Coronary artery (tissue), 2 donors: ENCODE measurements at places on chromosomes 3 and 15.

- DNase-seq: no peak
These were observed 61.1 kb downstream of the TIPARP start for GRCh38 chr3:156735471-156735870.

DNA sequence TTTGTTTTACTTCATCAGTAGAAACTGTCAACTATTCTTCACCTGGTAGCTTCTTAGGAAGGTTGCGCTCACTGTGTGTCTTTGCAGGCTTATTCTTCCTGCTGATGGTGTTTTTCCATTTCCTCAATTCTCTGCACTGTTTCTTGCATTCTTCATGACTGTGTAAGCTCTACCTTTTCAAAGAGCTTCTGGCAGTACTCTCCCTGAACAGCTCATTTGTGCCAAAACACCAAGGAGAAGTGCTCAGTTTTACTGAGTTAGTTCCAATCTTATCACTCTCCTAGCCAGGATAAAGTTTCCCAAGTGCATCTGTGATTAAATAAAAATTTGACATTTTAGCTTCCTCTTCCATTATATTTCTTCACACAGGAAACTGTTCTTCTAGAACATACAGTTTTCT, 339.8 kb downstream of the EPHA3 start:
- DNase-seq: no peak

DNA sequence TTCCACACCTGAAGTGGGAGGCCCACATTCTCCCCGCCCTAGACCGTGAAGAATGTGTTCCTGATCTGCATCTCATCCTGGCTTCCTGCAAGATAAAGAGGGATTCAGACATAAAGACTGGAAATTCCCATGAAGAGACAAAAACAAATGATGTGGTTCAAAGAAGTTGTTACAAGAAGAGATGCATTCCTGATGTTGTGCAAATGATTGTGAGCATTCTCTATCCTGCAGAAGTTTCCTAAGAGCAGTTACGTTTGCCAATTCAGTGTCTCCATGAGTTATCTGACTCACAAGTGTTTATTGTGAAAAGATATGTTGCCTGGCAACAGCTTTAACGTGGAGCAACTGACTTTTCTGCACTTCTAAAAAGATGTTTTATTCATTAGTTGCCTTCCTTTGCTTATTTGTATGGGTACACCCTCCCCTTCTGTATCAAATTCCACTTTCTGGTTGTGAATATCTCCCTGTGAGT, 107.8 kb downstream of the ZIC4 start:
- DNase-seq: no peak

DNA sequence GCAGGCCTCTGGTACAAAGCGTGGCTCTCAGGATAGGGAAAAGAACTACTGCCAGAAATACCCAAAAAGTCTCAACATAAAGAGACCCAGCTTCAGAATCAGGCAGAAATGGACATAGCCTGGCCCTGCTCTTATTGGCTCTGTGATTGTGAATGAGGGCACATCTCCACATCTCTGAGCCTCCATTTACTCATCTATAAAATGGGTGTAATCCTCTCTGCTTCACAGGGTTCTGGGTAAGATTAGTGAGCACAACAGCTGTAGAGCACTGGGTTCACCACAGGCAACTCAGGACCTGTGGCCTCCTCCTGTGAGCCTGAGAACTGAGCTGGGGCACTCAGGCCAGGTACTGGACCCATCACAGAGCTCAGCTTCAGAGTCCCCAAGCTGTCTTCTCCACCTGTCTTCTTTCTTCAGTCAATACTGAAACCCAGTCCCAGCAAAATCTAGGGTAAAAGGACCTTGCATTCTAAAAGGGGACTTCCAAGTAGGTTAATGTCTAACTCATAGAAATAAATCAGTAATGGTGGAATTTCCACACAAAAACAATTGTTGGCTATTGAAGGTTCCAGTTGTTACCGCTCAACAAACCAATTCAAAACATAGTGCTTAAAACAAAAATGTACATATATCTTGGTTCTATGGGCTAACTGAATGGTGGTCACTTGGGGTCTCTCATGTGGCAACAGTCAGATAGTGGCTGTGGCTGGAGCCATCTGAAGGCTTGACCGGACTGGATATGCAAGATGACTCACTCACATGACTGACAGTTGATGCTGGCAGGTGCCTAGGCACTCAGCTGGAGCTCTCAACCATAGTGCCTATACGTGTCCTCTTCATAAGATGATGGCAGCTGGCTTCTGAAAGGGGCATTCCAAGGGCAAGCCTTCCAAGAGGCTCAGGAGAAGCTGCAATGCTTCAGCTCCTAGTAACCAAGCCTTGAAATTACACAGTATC, 47.3 kb downstream of the TRIM42 start:
- no peak for DNase-seq

DNA sequence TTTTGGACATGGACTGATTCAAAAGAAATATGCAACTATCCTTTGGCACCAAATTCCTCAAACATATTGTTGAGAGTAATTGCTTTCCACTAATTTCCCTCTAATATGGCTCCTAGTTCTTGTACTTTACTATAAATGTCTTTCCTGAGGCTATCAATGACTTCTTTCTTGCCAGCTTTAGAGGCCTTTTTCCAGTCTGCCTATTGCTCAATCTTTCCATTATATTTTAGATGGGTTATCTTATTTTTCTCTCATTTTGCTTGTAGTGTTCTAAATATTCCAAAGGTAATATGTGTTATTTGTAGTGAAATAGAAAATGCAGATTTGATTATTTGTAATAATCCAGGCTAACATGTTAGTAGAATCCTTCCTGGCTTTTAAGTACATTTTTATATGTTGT, 11.5 kb upstream of the TEX9 start:
- no peak for DNase-seq

DNA sequence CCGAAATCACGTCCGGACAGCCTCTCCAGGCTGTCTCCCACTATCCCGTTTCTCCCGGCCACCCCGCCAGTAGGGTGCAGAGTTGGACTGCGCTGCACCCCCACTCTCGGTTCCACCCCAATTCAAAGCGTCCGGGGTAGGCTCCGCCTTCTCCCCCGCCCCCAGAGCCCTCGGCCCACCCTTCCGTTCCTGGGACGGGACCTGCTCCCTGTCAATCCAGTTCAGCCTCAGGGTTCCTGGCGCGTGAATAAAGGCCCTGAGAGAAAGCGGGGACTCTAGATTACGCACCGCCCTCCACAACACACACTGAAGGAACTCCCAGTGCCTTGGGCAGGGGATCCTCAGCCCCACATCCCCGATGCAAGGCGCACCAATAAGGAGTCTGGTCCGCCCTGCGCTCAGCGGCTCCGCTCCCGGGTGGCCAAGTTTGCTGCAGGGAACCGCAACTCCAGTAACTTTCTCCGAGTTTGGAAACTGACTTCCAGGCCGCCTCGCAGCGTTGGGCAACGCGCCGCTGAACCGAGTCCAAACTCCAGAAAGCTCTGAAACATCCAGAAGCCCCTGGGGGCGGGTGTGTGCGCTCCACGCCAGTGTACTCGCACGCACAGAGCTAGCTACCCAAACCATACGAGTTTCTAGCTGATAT, 1.9 kb downstream of the ADAMTS9 start:
- DNase-seq: peak; percentile 97

DNA sequence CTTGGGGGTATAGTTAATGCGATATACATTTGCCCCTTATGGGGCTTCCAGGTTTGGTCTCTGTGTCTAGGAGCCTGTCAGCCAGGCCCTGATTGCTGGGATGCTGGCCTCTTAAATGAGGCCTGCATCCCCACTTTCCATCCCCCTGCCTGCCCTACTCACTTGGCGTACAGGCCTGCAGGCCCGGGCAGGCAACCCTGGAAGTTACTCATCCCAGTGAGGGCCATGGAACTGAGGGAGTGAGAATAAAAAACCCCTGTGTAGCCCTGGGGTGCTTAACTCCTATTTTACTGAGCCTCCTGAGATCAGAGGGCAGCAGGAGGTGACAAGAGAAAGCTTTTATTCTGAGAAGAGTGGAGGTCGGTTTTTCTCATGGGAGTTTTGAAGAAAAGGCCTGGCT, 2.0 kb downstream of the DISP2 start:
- DNase-seq: no peak

DNA sequence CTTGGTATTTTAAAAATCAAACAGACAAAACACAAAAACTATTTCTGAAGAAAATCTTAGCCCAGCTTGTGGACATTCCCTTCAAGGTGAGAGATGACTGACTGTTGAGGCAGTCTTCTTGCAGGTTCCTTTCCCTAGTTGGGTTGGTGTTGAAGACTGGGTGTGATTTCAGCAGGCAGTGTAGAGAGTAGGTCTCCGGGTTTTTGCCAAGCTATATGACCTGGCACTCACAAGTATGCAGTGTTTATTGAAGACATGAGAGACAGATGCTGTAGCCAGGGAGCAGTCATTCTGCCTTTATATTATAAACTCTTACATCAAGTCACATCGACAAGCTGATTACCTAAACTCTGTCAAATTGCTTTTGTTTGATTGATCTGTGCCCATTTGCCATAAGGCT, 17.5 kb downstream of the SENP8 start:
- no peak for DNase-seq

- DNase-seq: peak; percentile 80
These were observed at the start of gene PPM1M for GRCh38 chr3:52245322-52246263. Gene PPM1M (plus strand): TSS chr3:52245759. CDS start chr3:52245825, 66 bp downstream.

DNA sequence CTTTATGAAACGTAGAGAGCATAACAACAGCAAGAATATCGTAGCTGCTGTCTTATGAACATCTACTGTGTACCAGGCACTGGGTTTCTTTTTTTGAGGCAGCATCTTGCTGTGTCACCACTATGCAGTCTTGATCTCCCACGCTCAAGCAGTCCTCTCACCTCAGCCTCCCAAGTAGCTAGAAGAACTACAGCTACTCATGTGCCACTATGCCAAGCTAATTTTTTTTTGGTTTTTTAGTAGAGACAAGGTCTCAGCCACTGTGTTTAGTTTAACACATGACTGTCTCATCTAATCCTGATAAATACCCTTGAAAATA, 129.9 kb downstream of the VGLL4 start:
- DNase-seq: no peak

DNA sequence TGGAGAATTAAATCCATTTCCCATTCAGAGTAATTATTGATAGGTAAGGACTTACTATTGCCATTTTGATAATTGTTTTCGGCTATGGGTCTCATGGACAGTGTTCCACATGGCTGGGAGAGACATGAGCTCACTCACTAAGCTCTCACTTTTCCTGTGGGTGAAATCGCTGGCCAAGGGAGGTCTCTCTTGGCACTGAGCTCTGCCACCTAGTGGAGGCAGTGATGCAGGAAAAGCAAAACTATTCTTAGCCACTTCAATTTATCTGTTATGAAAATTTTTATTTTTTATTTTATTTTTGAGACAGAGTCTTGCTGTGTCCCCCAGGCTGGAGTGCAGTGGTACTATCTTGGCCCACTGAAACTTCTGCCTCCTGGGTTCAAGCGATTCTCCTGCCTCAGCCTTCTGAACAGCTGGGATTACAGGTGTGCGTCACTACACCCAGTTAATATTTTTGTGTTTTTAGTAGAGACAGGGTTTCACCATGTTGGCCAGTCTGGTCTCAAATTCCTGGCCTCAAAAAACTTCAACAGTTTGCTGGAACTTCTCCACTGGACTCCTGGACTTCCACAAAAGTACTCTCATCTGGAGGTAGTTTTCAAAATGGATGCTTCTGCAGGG, 4.7 kb upstream of the RNF13 start:
- no peak for DNase-seq

GRCh38 chr15:57500256-57500655, 91.4 kb upstream of the MYZAP start:
- no peak for DNase-seq

DNA sequence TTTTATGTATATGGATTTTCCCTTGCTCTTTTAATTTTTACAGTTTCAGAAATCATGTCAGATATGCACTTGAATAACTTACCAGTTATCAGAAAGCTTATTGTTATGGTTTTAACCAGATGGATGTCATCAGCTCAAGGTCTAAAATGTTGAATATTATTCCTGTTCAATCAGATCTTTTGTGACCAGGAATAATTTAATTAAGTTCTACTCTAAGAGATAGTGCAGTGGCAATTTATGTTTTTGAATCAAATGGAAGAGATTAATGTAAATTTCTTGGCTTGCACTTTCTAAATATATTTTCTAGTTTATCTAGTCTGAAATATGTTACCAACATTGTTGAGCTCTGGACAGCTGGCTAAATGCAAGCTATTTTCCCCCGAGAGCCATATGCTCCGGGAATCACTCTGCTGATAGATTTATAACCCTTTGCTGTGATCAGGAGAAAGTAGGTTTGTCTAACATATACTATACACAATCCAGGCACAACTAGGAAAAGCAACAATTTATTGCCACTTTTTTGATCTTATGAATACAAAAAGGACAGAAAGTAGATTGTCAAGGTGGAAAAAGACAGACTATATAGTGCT, 76.8 kb upstream of the CD96 start:
- no peak for DNase-seq

DNA sequence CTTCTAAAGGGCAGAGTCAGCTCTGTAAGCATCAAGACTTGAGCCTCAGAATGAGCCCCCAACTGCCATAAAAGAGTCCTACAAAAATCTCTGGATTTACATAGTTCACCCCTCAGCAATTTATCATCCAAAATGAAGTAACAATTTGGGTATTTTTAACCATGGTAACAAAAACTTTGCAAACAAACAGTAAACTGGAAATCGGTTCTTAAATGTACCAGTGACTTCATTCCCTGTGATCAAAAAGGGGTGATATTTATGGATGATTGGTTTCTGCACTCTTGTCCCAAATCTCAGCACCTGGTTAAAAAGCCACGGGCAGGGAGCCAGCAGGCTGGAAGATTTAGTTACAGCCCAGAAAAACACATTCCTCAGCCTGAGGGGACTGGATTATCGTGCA, 73.6 kb downstream of the TFG start:
- DNase-seq: no peak

- DNase-seq: peak; percentile 95
These were observed 12.7 kb downstream of the ATP10A start for GRCh38 chr15:25850154-25851111.

- DNase-seq: no peak
These were observed 2.3 kb upstream of the TLR9 start for GRCh38 chr3:52227766-52228165.

- no peak for DNase-seq
These were observed 99.7 kb downstream of the ROBO2 start for GRCh38 chr3:77139624-77140023.

DNA sequence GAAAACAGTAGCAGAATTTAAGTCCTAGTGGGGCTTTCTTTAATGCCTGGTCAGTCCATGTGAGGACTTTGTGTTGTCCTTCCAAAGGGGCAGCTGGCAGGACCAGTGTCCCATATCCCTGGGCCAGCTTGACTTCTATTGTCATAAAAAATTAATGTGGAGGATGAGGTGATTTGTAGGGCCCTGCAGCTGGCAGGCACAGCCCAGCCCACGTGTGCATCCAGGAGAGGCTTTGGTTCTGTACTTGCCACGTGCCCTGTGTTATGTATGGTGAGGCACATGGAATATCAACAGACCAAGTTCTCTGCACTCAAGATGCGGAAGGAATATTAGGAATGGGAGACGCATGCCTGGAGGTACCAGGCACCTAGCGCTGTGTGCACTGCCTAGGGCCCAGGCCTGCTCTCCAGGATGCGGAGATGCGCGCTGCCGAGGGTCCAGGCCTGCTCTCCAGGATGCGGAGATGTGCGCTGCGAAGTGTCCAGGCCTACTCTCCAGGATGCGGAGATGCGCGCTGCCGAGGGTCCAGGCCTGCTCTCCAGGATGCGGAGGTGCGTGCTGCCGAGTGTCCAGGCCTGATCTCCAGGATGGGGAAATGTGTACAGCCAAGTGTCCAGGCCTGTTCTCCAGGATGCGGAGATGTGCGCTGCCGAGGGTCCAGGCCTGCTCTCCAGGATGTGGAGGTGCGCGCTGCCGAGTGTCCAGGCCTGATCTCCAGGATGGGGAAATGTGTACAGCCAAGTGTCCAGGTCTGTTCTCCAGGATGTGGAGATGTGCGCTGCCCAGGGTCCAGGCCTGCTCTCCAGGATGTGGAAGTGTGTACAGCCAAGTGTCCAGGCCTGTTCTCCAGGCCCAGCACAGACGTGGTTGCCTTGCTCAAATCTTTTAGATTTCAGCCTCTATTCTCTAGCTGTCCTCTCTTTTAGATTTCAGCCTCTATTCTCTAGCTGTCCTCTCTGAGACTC, 183.3 kb upstream of the ROPN1 start:
- DNase-seq: no peak
